ENCODE measurements at places on chromosomes 7 and 10.

DNA sequence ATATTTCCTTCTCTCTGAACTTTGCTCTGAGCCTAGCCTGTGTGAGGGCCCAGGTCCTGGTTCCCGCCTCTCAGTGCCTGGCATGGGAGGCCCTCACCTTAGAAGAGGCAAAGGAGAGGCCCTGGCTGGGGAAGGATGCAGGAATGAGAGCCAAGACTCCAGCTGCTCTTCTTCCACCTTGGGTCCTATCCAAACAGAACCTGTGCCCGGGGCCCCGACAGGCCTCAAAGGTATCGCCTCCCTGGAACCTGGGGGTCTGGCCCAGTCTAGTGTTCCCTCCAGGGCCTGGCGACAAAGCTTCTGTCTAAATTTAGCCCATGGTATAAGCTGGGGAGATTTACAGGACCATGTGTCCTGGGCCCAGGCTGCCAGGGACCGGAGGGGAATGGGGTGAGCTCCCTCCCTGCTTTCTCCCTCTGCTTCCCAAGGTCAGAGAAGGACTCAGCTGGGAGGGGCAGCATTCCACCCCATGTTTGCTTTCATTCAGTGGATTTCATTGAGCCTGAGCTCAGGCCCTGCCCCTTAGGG lies 12.0 kb upstream of the CRHR2 start:
- no peak for DNase-seq

DNA sequence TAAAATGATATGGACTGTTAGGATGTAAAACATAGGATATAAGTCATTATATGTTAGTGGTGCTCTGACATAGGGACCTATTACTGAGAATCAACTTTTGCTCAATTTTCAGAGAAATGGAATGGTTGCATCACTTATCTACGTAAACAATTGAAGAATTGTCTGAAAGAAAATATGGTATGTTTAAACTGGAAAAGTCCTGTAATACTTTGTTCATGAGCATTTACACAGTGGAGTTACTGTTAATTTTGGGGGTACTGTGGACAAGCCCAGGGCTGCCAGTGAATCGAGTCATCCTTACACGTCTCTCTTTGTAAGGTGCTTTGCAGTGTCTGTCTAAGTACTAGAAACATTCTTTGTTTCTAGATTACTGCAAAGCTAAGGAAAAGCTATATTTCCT lies 152.0 kb downstream of the ZNF22 start:
- no peak for DNase-seq

- no peak for DNase-seq
Observed at GRCh38 chr7:2490181-2490651, 14.0 kb upstream of the GRIFIN start.

GRCh38 chr10:34405611-34406462 lies 409.3 kb downstream of the PARD3 start:
- no peak for DNase-seq

- no peak for DNase-seq
Observed at GRCh38 chr10:28905371-28905770, 228.1 kb downstream of the BAMBI start.

DNA sequence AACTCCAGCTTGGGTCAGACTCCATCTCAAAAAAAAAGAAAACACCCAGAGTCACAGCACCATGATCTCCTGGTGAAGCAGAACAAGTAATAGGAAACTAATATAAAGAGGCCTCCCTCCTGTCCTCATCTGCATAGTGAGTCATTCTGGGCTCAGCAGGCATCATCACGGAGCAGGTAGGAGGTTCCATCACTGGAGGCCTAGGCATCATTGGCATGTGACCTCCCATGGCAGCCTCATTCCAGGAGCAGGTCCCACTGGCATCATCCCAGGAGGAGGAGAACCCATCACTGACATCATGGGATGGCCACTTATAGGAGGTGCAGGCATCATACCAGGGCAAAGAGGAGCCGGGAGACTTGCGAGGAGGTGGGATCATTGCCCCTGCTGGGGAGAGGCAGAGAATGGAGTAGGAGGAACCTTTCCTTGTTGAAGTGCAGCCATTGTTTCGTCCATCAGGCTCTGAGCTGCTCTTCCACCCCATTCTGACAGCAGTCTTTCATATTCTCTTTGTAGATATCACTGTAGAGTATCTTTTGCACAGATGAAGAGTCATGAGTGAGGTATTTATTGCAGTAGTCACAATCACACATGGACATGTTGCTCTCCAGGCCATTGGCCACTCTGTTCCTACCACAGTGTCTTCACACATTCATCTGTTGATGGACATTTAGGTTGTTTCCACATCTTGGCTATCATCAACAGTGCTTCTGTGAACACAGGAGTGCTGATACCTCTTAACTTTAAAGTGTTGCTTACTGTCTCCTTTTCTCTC lies 73.8 kb downstream of the OSBPL3 start:
- DNase-seq, result no peak
